GM12878 (cell line): ENCODE measurements at places on chromosomes 2 and 18. TPM values are rescaled to one million over a fixed set of nuclear protein-coding genes. Genes with fewer than 3 reads are reported as not detected.

SANBR gene
- polyA plus RNA-seq, result 6.6 and 8.0 TPM in 2 replicates

OTOS gene
- polyA plus RNA-seq, result not detected in 2 replicates

GRCh38 chr2:6993936-6994335, 76.7 kb downstream of the RNF144A start:
- no peak overlapping the region for H3K27ac ChIP-seq
- no peak for DNase-seq
- H3K4me3 ChIP-seq, result no peak overlapping the region

GRCh38 chr18:8389391-8390340, 219.6 kb upstream of the RAB12 start:
- no peaks in the 10 kb centered on the region for H3K36me3 ChIP-seq
- no peak overlapping the region for H3K27ac ChIP-seq
- no peak overlapping the region for H3K4me3 ChIP-seq
- no peak for DNase-seq
- H3K4me1 ChIP-seq, result no peaks in the 10 kb centered on the region

DNA sequence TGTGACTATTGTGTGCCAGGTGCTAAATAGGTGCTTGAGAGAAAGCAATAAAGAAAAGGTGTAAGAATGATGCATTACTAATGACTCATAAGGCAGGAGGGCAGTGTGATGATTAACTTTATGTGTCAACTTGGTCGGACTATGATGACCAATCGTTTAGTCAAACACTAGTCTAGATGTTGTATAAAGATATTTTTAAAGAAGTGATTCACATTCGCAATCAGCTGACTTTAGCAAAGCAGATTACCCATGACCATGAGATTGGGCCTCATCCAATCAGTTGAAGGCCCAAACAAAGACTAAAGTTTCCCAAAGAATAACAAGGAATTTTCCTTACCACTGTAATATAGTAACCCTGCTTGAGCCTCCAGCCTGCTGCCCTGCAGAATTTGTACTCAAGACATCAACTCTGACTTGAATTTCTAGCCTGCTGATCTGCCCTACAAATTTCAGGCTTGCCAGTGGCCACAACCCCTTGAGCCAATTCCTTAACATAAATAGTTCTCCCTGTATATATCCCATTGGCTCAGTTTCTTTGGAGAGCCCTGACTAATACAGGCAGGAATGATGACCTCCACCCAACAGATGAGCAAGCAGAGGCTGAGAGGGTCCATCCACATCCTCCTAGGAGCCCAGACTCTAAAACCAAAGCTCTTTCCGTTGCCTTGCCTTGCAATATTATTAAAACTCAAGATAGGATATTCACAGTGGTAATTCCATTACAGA, 132.6 kb downstream of the ACTR3 start:
- DNase-seq, result no peak
- H3K4me3 ChIP-seq, result no peak overlapping the region
- H3K4me1 ChIP-seq, result no peaks in the 10 kb centered on the region
- no peak overlapping the region for H3K27ac ChIP-seq
- H3K27me3 ChIP-seq, result no peaks in the 10 kb centered on the region
- H3K36me3 ChIP-seq, result no peaks in the 10 kb centered on the region

- H3K27ac ChIP-seq, result no peak overlapping the region
- H3K4me1 ChIP-seq, result no peaks in the 10 kb centered on the region; the same call in 1 of the 2 replicates
- no peak for DNase-seq
- H3K27me3 ChIP-seq, result no peaks in the 10 kb centered on the region
Measured at GRCh38 chr2:227349989-227350612, 25.1 kb downstream of the MFF start.

- DNase-seq, result no peak
- no peak within 1 kb of the TSS for H3K4me3 ChIP-seq
- no peaks in the 10 kb centered on the region for H3K36me3 ChIP-seq
- H3K4me1 ChIP-seq, result no peaks in the 10 kb centered on the region
- H3K27ac ChIP-seq, result no peak within 1 kb of the TSS
Measured at GRCh38 chr2:164954954-164955701, at the start of gene SLC38A11. Gene SLC38A11, minus strand, starts transcription at chr2:164955525. Its CDS starts 278 bp downstream, at chr2:164955247.
